ENCODE measurements at places on chromosomes 1 and 21.

GRCh38 chr1:60228041-60228491 is 154.5 kb upstream of the C1orf87 start:
- DNase-seq: no peak

GRCh38 chr1:229093238-229093540 is 177.7 kb upstream of the RAB4A start:
- no peak for DNase-seq

DNA sequence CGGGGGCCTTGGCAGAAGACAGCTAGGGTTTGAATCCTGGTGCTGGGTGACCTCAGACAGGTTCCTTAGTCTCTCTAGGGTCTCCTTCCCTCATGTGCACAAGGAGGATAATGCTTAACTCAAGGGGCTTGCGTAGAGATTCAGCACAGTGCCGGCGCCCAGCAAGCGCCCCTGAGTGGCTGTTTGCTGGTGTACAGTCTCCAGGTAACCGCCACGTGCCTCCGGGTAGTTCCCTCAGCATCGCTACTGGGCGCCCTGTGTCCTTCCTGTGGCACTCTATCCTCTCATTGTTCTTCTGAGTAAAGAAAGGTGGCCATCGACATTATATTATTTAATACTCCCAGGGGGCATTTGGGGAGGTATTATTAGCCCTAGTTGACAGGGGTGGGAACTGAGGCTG is 80.9 kb downstream of the NENF start:
- DNase-seq: peak; percentile 83

DNA sequence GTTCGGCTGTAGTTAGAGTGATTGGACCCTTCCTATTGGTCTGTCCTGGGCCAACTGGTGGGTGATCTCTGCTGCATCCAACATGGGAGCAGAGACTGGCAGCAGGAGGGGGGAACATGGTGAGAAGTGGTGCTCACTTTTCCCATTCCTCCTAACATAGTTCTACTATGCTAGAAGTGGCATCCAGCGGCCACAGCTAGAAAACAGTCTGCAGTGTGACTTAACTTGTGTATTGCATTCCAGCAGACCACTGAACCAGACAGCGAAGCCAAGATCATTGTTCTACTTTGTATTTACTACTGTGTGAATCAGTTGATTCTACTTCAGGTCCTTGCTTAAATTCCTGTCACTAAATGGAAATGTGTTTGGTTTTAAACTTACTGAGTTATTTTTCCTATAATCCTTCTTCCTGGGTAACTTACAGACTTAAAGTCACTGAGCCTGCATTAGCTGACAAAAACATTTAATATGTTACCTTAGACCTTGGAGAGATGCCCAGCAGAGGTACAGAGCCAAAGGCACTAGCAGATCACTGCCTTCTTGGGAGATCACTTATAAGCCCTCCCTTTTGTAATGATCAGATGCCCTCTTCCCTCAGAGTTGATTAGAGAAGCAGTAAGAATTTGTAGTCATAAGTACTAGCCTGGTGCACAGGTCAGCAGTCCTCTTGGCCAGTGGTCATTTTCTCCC is 8.2 kb downstream of the FABP3 start:
- DNase-seq: no peak

DNA sequence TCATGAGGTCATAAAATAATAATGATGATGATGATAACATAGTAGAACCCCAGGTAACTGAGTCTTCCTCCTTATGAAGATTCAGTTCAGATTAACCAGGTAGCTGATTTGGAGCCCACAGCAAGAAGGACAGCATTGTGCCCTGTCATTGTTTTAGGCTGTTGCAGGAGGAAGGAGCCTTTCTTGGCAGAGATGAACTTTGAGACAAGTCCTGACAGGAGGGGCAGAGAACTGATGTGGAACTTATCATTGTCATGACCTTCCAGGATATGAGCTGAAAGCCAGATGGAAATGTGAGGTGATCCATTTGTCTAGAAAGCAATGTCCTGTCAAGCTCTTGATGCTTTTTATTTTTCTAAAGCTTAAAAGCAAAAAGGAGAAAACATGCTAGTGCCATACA is 132.6 kb upstream of the COA6 start:
- no peak for DNase-seq

DNA sequence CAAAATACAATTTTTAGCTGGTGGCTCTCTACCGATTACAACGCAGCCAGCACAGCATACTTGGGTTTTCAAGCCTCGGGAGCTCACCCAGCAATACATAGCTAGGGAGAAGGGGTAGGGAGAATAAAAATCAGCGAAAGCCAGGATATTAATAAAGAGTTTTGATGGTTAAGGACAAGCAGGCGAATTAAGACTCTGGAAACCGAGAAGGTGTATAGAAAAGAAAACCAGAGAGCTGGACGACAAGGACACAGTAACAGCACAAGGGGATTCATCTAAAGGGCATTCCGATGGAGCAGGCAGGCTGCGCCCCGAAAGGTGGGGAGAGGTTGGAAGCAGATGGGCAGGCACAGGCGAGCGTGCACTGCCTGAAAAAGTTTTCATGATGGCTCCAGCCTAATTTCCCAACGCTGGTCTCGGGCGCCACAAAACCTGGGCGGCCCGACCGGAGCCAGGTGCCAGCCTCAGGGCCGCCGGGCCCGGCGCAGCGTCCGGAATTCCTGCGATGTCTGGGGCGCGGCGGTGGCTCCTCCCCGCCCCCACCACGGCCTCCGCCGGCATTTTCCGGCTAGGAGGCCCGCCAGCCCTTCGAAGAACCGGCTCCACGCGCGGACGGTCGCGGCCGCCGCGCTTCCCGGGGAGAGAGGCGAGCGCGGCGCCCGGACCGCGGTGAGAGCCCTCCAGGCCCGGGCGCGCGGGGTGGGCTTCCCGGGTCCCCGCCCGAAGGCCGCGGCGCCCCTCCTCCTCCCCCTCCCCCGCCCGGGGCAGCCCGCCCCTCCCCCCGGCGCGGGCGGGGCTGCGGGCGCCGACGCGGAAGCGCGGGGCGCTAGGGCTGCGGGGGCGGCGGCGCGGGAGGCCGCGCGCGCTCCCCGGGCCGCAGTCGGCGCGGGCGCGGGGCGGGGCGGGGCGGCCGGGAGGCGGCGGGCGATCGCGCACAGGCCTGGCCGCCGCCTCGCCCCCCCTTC is 774 bp upstream of the DYRK1A start:
- no peak for DNase-seq

- DNase-seq: no peak
Observed at GRCh38 chr1:103250441-103250861, 142.1 kb upstream of the COL11A1 start.

DNA sequence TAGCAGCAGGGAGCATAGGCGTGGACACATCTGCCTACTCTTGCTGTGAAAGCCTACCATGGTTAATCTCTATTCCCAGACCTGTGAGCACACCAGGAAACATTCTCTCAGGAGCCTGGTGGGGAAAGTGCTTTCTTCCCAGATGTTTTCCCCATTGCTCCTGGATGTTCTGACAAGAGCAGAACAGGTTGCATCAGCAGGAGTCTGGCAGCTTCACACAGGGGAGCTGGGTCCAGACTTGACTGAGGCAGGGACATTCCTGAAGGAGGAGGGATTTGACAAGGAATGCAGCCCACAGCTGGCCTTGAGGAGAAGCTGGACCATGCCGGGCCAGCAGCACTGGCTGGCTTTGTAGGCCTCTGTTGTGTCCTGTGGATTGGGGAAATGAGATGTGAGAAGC is 21.0 kb upstream of the ARTN start:
- DNase-seq: no peak

- DNase-seq: no peak
Observed at GRCh38 chr1:76940571-76941335, 73.5 kb downstream of the ST6GALNAC5 start.

- no peak for DNase-seq
Observed at GRCh38 chr1:232110281-232111090, 483.9 kb downstream of the DISC1 start.

- no peak for DNase-seq
Observed at GRCh38 chr21:18354947-18355346, 48.6 kb downstream of the TMPRSS15 start.

- DNase-seq: peak; percentile 99
Observed at GRCh38 chr1:66542811-66543767, 9.1 kb downstream of the SGIP1 start.

DNA sequence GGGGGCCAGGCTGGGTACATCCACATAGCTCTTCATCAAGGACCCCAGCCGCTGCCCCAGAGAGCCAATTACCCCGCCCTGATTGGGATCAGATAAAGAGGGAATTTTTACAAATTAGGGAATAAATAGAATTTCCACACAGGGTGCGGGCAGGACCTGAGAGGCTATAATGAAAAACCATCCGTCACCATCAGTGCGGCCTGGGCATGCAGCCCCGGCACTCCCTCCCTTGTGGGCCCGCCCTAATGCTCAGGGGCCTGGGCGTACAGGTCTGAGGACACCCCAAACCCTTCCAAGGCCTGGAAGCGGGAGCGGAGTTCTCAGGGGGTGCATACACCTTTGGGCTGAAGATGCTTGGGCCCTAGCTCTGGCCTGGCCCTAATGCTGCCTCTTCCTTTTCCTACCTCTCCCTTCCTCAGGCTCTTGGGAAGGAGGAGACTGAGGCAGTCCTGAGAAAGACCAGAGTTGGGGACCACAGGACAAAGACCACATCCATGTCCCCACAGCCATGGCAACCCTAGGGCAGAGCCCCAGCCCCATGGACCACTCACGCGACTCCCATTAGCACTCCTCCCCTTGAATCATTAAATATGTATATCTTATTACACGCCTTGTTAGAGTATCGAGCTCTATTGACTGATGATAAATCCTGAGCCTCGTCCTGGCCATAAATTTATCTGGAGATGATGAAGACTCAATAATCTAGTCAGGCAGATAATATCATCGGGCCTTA is 16.3 kb downstream of the DMAP1 start:
- no peak for DNase-seq

DNA sequence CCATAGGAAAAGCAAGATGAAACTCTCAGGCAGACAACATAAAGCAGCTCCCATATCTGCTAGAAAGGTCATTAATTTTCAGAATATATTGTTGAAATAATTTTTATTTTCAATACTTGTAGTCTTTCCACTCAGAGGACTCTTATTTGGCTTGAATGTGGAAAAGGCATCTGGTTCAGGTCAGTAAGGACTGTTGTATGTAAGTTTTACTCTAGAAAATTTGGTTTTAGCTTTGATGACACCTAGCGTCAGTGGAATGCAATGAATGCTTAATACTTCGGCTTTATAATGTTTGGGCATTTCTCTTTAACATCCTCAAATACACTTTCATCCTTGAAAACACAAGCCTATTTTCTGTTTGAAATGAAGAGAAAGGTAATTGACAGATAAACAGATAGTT is 63.3 kb downstream of the LRRC40 start:
- no peak for DNase-seq

- DNase-seq: no peak
Observed at GRCh38 chr1:156700736-156701531, 4.4 kb downstream of the CRABP2 start.

DNA sequence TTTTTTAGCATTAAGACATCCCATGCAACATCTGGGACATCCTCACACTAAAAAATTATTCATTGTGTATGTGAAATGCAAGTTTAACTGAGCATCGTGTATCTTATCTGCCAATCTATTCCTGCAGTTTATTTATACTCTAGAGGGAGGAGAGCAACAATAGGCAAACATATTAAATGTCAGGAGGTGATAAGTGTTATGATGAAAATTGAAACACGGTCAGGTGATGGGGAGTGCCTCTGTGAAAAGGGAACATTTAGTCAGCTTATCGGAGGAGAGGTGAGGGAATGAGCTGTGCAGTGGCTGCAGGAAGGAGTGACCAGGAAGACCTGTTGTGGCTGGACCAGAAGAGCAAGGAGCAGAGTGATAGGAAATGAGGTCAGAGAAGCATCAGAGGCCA is 775 bp upstream of the EFCAB14 start:
- peak; percentile 62 for DNase-seq

- no peak for DNase-seq
Observed at GRCh38 chr1:28326515-28326914, 2.3 kb upstream of the MED18 start.

- no peak for DNase-seq
Observed at GRCh38 chr1:160206421-160207117, 1.4 kb downstream of the PEA15 start.

DNA sequence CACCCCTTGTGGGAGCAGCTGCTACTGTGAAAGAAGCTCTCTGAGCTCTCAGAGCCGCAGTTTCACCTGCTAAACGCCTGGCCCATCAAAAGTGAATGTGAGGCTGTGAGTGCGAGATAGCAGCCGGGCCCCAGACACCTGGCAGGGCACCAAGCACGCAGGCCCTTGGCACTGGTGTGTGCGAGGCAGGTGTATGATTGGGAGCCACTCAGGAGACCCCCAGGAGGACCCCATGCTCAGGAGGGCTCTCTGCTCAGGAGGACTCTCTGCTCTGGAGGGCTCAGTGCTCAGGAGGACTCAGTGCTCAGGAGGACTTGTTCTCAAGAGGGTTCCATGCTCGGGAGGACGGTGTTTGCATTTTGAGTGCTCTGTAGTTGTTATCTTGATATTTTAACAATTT is 14.3 kb upstream of the ADARB1 start:
- no peak for DNase-seq

- no peak for DNase-seq
Observed at GRCh38 chr1:42153624-42154023, 414 bp downstream of the GUCA2B start.

DNA sequence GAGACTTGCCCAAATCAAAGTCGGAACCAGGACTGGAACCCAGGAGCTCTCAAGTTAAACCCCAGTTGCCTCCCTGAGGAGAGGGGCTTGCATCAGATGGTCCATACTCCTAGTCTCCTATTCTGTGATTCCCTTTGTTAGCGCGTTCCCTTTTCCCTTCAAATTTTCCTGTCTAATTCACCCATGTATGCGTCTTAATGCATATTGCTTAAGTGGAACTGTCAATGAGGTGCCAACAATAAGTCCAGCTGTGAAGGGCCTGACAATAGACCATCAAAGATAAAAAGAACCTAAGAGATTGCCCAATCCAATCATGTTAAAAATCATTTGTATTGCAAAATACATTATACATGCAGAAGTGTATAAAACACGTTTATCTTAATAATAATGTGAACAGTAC is 634 bp upstream of the SPATA6 start:
- no peak for DNase-seq

DNA sequence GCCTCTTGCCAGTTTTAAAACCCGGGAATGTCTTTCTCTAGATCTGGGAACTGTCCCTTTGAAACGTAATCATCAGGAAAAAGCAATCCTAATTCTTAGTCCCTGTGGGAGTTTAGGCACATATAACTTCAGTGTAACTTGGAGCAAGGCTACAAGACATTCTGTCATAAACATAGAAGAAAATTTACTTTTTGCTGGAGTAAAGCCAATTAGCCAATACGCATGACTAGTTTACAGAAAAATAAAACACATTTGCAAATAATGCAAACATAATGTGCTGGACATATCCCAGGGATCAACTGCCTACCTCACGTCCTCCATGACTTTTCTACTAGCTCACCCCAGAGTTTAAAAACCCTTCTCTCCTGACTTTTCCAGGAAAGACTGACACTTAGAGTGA is 970.6 kb downstream of the MRPL39 start:
- DNase-seq: no peak

GRCh38 chr1:247857985-247858619 is 1.1 kb downstream of the TRIM58 start:
- DNase-seq: no peak

GRCh38 chr1:232542633-232543593 is 87.0 kb downstream of the SIPA1L2 start:
- DNase-seq: no peak

Data from DMS153 (cell line).